ENCODE measurements at places on chromosomes 1 and 21.
A peak's percentile ranks its signal among the peaks of the same experiment; 100 is the strongest.

- DNase-seq, result peak; percentile 48
These were observed 608 bp downstream of the PEF1 start for GRCh38 chr1:31643976-31644559.

DNA sequence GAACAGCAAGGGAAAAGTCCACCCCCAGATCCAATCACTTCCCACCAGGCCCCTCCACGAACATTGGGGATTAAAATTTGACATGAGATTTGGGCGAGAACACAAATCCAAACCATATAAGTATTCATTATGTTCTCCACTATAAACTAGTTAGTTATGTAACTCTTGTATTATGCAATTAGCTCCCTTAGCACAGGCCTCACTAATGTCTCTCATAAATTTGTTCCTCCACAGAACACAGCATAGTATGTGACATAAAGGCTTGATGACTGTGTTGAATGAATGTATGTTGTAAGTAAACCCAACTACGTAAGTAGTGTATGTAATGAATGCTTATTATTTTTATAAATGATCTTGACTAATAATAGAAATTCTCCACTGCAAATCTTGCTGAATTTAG, 223.3 kb upstream of the ZRANB2 start:
- DNase-seq, result no peak

- DNase-seq, result no peak
These were observed 201.0 kb downstream of the LYPLAL1 start for GRCh38 chr1:219374636-219375035.

DNA sequence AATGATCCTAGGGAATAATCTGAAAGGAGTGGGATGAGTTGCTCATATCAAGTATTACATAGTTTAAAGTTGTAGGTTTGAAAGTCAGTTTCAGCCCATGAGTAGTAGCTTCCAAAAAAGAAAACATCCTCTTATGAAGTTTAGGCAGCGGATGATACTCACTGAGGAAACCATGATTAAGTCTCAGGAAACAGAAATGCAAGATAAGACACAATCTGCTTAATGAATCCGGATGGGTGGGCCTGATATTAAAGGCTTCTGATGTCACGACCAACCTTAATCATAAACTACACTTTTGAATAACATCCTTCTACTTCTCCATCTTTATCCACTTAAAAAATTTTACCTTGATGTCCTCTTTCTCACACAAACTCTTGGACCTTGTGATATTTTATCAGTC, 61.8 kb downstream of the S1PR1 start:
- no peak for DNase-seq

DNA sequence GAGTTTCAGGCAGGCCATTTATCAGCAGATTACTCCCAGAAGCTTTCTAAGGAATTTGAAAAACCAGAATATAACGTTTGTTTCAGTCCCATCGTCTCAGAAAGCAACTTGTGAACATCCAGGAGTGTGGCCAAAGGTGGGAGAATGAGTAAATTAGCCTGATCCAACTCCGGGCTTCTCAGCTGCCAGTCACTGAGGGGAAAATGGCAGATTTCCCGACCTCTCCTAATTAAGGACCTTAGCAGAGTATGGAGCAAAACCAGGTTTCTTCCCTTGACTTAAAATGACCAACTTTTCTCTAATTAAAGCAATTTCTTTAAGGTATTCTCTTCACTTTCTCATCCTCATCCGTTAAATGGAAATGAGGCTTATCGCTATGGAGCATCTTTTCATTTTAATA, 1.0 kb downstream of the CORT start:
- DNase-seq, result no peak

DNA sequence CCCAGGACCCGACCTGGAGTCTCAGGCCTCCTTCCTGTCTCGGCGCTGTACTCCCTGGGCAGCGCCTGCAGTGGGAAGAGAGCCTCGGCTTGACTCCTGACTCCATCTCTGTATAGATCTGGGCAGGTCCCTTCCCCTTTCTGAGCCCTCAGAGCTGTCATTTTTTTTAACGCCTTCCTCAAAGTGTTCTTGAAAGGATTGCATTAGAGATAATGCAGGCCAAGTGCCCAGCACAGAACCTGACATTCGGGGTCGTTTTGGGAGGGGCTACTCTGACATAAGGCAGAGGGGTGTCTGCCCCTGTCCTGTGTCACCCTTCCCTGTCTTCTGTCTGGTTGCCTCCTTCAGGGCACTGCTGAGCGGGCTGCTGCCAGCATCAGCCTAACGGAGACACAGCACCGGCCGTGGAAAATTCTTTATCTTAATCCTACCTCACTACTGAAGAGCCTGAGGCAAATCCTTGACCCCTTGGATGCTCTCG, 271.6 kb downstream of the TRABD2B start:
- DNase-seq, result no peak

- no peak for DNase-seq
These were observed 26.5 kb downstream of the GPR137B start for GRCh38 chr1:236168716-236169429.

All from keratinocyte (primary cell).